ENCODE measurements at places on chromosomes 12 and 14.

DNA sequence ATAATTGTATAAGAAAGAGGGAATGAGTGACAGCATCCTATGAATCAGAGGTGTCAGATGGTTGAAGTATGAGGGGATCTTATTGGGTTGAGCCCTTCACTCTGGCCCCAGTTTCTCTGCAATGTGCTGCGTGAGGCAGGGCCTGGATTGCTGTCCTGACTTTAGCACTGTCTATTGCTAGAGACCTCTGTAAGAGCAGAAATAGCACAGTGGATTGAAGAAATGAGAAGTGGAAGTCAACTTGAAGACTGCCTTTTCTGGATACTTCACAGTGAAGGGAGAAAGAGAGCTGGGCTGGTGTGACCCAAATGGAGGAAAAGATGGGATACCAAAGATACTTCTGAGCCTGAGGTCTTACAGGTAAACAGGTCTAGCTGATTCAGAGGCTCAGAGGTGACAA lies 5.8 kb downstream of the ASCL4 start:
- DNase-seq, result peak; percentile 6

- DNase-seq, result no peak
These were observed 129.3 kb upstream of the PTPRQ start for GRCh38 chr12:80314741-80315140.

- DNase-seq, result no peak
These were observed 10.3 kb upstream of the PGAM5 start for GRCh38 chr12:132700212-132700822.

DNA sequence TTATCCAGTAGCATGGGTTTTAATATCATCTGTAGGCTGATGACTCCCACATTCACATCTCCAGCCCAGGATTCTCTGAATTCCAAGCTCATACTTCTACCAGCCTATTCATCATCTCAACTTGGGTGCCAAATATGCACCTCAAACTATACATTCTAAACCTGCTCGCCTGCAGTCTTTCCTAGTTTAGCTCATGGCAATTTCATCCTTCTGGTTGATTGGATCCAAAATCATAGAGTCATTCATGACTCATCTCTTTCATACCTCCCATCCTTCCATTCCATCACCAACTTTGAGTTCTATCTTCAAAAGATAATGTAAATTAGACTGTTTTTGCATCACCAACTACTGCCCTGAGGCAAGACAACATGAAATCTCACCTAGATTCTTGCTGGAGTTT lies 99.7 kb upstream of the EGLN3 start:
- no peak for DNase-seq

- no peak for DNase-seq
These were observed 967.9 kb downstream of the FSCB start for GRCh38 chr14:43539210-43539609.

- no peak for DNase-seq
These were observed 54.0 kb downstream of the PRIMA1 start for GRCh38 chr14:93734086-93734822.

DNA sequence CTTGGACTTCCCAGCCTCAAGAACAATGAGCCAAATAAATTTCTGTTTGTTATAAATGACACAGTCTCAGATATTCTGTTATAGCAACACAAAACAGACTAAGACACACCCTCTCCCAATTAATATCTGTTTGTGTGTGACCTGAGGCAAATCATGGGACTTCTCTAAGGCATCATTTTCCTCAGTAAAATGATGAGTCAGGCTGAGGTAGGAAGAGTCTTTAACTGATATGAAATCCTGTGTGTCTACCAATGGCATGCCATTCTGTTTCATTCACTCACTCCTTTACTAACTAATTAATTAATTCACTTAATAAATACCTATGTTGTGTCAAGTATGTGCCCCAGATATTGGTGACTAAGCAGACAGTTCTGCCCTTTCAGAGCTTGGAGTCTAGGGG lies 258.4 kb upstream of the CRY1 start:
- no peak for DNase-seq

Data from putamen (tissue), 1 donor.